RPMI7951 (cell line): ENCODE measurements at places on chromosomes 3 and 15.

- peak; percentile 66 for DNase-seq
Measured at GRCh38 chr15:91849749-91850161, 3.8 kb upstream of the SLCO3A1 start.

DNA sequence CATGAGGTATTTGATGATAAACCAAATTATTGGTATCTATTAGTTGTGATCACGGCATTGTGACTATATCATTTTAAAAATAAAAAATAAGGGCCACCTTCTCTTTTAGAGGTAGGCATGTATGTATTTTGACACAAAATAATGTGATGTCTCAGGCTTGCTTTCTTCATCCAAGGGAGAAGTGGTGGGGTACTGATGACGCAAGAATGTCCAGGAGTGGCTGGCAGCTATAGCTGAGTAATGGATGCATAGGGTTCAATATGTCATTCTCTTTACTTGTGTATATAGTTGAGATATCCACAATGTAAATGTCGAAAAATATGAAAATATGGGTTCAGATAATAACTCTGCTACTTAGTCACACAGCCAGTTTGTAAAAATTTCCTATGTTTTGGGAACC, 46.8 kb upstream of the NSMCE3 start:
- DNase-seq, result no peak

DNA sequence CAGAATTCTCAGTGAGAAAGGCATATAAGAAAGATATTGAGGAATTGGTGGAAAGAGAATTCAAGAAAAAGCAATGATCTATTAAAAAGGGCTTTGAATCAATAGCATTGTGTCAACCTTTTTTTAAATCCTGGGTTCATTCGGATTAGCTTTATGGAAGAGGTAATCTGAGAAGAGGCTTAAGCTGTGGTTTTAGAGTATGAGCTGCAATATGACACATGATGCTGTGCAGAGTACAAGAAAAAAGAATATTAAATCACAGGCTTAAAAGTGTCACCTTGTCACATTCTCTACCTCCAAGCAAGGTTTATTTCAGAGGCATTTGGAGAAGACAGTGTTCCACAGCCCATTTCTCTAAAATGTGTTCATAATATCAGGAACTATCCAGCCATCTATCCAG, 128.9 kb downstream of the RTP4 start:
- DNase-seq, result no peak

- peak; percentile 91 for DNase-seq
Measured at GRCh38 chr15:62783303-62783957, 259.1 kb upstream of the TPM1 start.

- peak; percentile 47 for DNase-seq
Measured at GRCh38 chr15:89088605-89089315, 504 bp downstream of the ABHD2 start.

GRCh38 chr15:75750261-75751050, 37.8 kb upstream of the CSPG4 start:
- no peak for DNase-seq

DNA sequence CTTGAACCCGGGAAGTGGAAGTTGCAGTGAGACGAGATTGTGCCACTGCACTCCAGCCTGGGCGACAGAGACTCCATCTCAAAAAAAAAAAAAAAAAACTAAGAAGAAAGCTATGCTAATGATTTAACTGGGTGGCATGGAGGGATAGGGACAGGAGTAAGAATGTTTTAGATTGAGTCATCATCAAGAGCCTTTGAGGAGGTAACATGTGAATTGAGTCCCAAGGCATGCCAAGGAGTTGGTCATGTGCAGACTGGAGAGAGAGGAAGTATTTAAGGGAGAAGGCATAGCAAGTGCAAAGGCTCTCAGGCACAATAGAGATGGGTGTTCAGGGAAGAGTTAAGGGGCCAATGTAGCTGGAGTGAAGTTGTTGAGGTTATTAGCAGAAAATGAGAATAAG, 9.1 kb downstream of the BNC1 start:
- DNase-seq, result peak; percentile 76

DNA sequence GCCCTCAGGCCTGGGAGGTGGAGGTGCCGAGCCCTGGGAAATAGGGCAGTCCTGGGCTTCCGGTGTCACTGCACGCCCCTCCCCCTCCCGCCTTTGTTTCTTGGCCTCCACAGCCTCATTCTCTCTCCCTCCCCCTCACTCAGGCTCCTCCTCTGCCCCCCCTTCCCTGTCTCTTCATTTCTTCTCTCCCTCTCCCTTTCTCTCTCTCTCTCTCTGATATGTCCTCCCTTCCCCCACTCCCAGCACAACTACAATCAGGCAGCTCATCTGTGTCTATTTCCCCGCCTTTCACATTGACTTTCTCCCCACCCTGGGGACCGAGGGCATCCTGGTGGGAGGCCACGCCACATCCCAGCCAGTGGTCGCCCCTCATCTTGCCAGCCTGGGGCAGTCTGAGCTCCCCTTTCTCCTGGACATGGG, 40.2 kb downstream of the IDH2 start:
- DNase-seq, result no peak

DNA sequence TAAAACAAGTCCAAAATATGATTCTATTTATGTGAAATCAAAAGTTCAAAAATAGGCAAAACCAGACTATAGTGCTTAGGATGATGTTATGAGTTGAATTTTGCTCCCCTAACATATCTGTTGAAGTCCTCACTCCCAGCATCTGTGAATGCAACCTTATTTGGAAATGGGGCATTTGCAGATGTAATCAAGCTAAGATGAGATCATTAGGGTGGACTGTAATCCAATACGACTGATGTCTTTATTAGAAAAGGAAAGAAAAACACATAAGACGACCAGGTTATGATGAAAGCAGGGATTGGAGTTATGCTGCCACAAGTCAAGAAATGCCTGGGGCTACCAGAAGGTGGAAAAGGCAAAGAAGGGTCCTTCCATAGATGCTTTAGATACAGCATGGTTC, 110.5 kb upstream of the CCDC39 start:
- no peak for DNase-seq

- DNase-seq, result no peak
Measured at GRCh38 chr3:26102376-26102775, 312.5 kb downstream of the OXSM start.

- DNase-seq, result peak; percentile 96
Measured at GRCh38 chr15:68599560-68600071, 20.8 kb downstream of the CORO2B start.

DNA sequence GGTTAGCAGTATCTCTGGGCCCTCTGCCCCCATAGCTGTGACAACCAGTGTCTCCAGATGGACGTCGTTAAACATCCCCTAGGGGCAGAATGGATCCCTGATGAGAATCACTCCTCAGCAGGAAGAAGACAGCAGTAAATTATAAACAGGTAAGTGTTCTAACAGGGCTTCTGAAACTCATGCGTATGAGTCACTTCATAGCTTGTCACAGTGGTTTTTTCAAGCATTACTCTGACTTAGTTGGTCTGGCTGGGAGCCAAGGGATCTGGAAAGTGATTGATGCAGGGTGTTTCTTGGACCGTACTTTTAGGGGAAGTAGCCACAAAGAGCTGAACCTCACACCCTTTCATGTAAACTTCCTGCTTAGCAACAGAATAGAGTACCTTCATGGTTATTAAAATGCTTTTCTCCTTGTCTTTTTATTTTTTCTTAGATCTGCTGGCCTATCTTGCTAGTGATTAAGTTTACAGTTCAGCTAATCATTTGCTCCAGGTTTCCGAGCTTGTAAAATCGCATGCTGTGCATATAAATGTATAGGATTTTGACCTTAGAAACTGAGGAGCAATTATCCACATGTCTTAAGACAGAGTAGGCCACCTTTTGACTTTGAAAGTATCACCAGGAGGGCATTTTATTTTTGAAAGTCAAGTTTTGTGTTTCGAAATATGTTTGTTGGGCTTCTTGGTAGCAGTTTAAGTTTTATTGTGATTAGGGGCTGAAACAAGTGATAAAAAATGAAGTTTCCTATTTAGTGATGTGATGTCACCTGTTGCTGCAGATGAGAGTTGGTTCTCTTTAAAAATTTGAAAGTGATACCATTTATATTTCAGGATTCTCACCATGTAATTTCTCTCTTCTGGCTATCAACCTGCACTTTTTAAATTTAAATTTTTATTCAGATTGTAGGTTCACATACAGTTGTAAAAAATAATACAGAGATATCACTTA, 333.9 kb downstream of the PTPRG start:
- DNase-seq, result peak; percentile 100

- no peak for DNase-seq
Measured at GRCh38 chr15:25238126-25238525, 200.7 kb downstream of the UBE3A start.

DNA sequence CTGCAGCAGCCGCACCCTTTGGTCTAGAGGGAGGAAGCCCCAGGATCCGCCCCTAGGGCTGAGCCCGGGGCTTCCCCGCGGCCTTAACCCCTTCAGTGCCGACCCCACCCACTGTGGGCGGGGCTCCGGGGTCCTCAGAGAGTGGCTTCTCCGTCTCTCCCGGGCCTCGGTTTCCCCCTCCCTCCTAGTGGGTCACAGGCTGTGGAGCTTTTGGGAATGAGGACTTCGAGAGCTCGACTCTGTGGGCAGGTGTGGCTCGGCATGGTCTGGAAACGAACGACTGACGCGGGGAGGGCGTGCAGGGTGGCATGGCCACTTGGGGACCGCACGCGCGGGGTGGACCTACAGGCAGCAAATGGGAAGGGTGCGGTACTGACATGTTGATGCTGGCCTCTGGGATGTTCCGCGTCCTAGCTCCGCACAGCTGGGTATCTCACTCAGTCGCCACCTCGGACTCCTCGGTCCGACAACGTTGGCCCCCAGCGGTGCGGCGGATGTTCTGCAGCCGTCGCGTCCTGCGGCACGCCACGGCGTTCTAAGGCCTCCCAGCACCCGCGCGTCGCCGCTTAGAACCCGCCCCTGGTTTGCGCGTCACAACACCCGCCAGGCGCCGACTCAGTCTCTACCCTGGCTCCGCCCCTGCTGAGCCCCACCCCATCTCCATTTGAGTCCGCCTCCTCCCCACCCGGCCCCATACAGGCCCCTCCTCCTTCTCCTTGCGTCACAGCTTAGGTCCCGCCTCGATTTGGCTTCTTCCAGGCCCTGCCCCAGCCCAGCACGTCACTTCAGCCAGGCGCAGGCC, at the start of the genes HYAL3 and NAA80:
TSS of gene HYAL3 (minus strand) at position 570 of the 802 bp plus-strand sequence. CDS start 3,803 bp downstream, outside the sequence.
TSS of gene NAA80 (minus strand) at position 570 of the 802 bp plus-strand sequence. CDS start 1,942 bp downstream, outside the sequence.
- DNase-seq, result peak; percentile 99

GRCh38 chr3:50150863-50151686, 4.0 kb upstream of the SEMA3F start:
- no peak for DNase-seq

- DNase-seq, result no peak
Measured at GRCh38 chr15:72486144-72486543, 12.0 kb downstream of the ARIH1 start.

DNA sequence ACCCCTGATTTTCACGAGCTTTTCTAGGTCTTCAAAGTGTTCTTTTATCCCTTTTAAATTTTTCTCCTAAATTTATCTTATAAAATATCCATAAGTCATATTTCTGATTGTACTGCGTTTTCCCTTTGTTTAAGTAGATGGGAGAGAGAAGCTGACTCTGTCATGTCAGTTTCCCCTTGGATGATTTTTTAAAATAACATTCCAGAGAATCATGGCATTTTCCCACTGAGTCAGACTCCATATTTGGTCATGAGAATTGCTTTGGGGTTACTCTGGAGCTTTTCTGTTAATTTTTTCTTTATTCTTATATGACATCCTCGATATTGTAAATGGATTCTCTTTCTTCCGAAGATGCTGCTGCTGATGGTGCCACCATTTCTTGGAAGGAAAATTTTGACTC, 28.6 kb upstream of the UMPS start:
- peak; percentile 66 for DNase-seq

DNA sequence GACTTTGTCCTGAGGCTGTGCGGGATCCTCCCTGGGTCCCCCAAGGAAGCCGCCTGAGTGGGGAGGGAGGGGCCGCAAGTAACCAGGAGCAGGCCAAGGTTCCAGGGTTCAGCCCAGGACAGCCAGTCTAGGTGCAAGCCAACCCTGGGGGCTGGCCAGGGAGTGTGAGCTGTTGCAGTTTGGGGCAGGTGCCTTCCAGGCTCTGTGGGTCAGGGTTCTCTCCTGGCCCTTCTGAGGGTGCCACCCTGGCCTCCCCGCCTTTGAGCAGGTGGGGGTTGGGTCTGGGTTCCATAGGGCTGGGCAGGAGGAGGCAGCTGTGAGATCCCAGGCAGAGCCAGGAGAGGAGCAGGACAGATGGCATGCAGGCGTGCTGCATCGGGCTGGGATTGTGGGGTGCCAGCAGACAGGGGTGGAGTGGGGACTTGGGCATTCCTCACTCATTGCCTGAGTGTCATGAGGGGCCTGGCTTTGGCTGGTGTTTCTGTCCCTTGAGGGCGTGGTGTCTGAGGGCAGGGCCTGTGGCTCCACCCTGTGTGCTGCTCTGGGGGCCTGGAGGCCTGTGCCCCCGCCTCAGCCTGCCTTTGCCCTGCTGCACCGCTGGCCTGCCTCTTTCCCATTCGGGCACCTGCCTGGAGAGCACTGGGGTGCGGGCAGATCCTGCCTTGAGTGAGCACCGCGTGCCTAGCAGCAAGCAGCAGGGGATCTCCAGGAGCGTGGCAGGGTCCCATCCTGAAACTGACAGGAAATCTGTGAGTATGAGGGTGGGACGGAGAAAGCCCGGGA, 18.4 kb downstream of the KLF13 start:
- no peak for DNase-seq

- no peak for DNase-seq
Measured at GRCh38 chr3:51999846-52000245, 4.2 kb upstream of the RPL29 start.

GRCh38 chr15:70906842-70907241, 14.2 kb downstream of the LRRC49 start:
- DNase-seq, result no peak

- DNase-seq, result peak; percentile 50
Measured at GRCh38 chr15:64686130-64686735, 89.2 kb downstream of the RBPMS2 start.

GRCh38 chr3:127732303-127732702, 59.6 kb downstream of the ABTB1 start:
- DNase-seq, result no peak

- no peak for DNase-seq
Measured at GRCh38 chr15:38215707-38216106, 36.9 kb upstream of the SPRED1 start.

DNA sequence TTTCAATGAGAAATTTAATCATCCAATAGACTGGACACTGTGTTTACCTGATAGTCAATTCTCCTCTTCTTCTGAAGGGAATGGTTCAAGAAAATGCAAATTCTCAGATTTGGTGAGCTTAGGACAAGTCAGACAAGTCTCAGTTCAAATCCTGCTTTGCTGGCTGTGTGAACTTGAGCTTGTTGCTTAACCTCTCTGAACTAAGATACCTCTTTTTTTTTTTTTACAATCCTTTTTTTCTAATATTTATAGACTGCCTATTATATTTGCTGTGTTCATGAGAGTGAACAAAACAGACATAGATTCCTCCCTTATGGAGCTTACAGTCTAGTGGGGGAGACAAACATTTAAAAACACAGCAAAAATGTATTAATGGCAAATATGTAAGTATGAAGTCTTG, 8.2 kb upstream of the SLC28A1 start:
- DNase-seq, result no peak

- no peak for DNase-seq
Measured at GRCh38 chr15:57824186-57824585, 117.7 kb downstream of the POLR2M start.

DNA sequence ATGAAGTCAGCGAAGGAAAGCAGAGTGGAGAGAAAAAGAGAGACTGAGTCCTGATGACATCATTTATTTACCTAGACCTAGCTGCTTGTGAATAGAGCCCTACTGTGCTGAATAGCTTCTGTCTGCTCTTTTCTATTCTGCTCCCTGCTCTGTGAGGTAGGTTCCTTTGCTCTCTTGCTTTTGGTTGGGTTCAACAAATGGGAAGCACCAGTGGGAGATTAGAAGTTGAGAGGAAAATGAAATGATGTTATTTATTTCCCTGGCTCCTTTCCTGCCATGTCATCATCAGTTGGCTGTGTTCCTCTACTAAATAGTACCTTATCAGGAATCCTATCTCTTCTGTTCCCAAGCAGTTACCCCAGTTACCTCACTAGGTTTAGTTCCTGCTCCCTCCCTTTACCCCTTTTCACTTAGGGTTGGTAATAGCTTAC, 23.5 kb downstream of the DTWD1 start:
- DNase-seq, result no peak
